CD4-positive, CD25-positive, alpha-beta regulatory T cell (primary cell): ENCODE measurements at places on chromosomes 4 and X. TPM values are rescaled to one million over a fixed set of nuclear protein-coding genes. Genes with fewer than 3 reads are reported as not detected.

- no peak for DNase-seq
Observed at GRCh38 chrX:23246001-23246400, 88.6 kb upstream of the PTCHD1 start.

Gene NR0B1
- not detected for total RNA-seq

Gene CORIN
- total RNA-seq: 0.64 TPM

Gene ADH7
- total RNA-seq: not detected
